Right renal pelvis (tissue), 4 donors: ENCODE measurements at places on chromosomes 12 and 14.

GRCh38 chr14:54299410-54300363, 97.1 kb upstream of the CDKN3 start:
- DNase-seq: no peak

- peak; percentile 43 for DNase-seq
Observed at GRCh38 chr12:102879144-102879763, 37.8 kb downstream of the PAH start.

- no peak for DNase-seq
Observed at GRCh38 chr12:113880988-113881962, 84.8 kb downstream of the RBM19 start.

- DNase-seq: no peak
Observed at GRCh38 chr12:62776997-62777396, 158.0 kb downstream of the PPM1H start.

- DNase-seq: no peak
Observed at GRCh38 chr14:21059842-21060613, 2.4 kb downstream of the RNASE8 start.

- no peak for DNase-seq
Observed at GRCh38 chr12:111457577-111457976, 51.9 kb downstream of the SH2B3 start.

DNA sequence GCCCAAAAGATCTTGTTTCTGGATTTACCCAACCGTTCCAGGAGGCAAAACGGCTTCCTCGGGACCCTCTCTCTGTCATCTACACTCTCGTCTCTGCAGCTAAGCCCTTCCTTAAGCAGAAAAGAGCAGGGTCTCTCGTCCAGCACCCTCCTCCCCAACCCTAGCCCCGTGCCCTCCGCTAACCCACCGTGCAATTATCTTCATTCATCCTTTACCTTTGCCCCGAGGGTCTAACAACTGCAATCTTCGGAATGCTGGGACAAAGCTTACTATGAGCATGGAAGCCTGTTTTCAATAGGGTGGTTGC, 276 bp upstream of the BMAL2 start:
- DNase-seq: no peak

DNA sequence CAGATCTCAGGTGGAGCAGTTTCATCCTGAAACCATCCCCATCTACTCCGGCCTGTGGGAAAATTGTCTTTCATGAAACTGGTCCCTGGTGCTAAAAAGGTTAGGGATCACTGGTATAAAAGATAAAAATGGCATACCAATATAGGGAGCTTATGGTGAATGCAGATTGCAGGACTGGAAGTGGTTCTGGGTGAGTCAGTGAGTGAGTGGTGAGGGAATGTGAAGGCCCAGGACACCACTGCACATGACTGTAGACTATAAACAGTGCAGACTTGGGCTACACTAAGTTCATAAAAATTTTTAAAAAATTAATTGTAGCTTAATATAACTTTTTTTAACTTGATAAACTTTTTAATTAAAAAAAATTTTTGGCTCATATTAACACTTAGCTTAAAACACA, 67.0 kb upstream of the RD3L start:
- DNase-seq: no peak

- DNase-seq: no peak
Observed at GRCh38 chr12:54933376-54933775, 51.2 kb downstream of the TESPA1 start.

GRCh38 chr12:52675301-52675701, 4.9 kb downstream of the KRT1 start:
- DNase-seq: no peak

- no peak for DNase-seq
Observed at GRCh38 chr14:97592341-97592980, 795.3 kb downstream of the VRK1 start.

DNA sequence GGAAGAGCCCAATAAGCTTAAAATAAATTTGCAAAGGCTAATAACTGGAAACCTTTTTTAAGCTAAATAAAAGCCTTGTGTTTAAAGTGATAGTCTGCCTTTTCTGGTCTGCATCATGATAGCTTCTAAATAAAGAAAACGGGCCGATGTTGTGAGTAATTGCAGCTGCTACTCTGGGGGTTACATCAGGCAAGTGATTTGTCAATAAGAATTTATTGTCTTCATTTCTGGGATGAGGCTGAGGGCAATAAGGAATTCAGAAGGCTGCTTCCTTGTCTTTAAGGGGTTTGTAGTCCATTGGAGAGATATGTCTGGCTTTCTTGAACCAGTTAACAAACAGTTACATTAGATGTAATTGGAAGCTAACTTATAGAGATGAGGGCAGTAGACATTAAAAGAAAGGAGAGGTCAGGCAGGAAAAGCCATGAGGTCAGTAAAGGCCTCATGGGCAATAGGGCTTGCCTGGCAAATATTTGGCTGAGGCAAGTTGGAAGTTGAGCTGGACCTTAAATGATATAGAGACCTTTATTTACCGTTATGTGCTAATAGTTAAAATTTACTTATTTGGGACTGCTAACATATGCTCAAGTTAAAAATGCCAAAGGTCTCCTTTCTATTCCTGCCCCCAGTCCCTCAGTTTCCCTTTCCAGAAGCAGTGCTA, 85.0 kb downstream of the CRADD start:
- DNase-seq: no peak

- DNase-seq: peak; percentile 31
Observed at GRCh38 chr12:112664569-112664968, 127.0 kb upstream of the RPH3A start.

DNA sequence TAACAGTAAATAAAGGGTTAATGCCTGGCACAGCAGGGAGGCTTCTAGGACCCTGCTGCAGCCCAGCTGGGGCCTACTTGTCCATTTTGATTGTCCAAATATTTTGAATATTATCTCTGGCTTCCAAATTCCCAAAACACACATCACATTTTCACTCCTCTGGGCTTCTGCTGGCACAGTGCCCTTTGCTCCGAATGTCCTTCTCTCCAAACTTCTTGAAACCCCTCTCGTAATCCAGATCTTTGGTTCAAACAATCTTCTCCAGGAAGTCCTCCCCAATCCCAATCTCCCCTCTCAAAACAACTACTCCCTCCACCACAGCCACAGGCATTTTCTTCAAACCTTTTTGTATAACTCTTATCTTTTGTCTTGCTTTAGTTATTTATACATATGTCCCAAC, 225.6 kb downstream of the PPM1H start:
- no peak for DNase-seq

DNA sequence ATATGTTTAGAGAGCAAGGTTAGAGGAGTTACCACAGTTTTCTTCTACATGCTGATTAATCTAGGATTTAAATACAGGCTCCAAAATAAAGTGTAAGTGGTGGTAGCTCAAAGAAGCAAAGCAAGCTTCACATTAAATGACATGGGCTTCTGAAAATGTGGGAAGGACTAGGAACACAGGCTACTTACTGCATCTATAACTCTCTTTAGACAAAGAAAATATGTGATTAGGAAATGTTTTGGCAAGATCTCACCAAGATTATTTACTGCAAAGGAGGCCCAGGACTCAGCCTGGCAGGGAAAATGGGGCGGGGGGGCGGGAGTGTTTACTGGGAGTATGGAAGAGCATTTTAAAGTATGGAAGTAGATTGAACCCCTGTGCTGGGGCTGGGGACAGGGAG, 39.4 kb downstream of the ETV6 start:
- DNase-seq: no peak

- DNase-seq: no peak
Observed at GRCh38 chr12:130491421-130492357, 154.0 kb downstream of the PIWIL1 start.

GRCh38 chr12:110354172-110354780, 49.2 kb downstream of the ANAPC7 start:
- no peak for DNase-seq

DNA sequence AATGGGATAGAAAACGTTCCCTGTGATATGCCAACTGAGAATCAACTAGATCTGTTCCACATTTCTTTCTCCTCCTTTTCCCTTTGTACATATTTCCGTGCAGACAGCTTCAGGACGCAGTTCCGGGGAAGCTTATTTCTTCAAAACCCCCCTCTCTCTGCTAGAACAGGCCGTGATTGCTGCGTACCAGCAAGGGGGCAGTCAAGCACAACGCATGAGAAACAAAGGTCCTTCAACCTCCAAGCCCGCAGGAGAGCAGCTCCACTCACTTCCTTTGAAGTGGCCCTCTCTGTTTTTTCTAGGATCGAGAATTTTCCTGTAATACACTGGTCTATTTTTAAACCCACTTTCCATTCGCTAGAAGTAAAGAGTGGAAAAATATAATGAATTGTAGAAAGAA, 80.8 kb downstream of the ZNF664 start:
- peak; percentile 75 for DNase-seq

- no peak for DNase-seq
Observed at GRCh38 chr12:97184127-97184773, 277.2 kb downstream of the NEDD1 start.

GRCh38 chr12:75317784-75318183, 12.3 kb downstream of the CAPS2 start:
- DNase-seq: no peak

GRCh38 chr14:63909984-63910383, 57.2 kb downstream of the SYNE2 start:
- no peak for DNase-seq

- peak; percentile 15 for DNase-seq
Observed at GRCh38 chr12:97112136-97112535, 205.1 kb downstream of the NEDD1 start.

GRCh38 chr14:53452005-53452673, 299.0 kb upstream of the DDHD1 start:
- DNase-seq: no peak

GRCh38 chr12:39443081-39443928, at the start of gene KIF21A:
TSS of gene KIF21A (minus strand) at chr12:39443120. CDS start at chr12:39442970, 150 bp downstream.
- peak; percentile 67 for DNase-seq

DNA sequence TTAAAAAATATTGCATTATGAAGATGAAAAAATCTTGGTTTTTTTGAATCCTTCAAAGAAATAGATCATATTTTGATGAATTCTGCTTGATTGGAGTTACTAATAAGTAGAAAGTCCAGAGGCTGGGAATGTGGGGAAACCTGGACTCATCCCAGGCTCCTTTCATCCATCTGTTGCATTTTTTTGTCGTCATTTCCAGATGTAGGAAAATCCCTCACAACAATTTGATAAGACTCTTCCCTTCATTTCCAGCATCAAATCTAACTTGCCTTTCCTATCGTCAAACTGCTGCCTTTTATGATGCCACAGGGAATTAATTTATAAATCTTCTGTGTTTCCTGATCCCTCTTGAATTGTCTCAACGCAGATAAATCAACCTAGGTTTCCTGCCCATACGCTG, 211.6 kb downstream of the FBXL14 start:
- no peak for DNase-seq

DNA sequence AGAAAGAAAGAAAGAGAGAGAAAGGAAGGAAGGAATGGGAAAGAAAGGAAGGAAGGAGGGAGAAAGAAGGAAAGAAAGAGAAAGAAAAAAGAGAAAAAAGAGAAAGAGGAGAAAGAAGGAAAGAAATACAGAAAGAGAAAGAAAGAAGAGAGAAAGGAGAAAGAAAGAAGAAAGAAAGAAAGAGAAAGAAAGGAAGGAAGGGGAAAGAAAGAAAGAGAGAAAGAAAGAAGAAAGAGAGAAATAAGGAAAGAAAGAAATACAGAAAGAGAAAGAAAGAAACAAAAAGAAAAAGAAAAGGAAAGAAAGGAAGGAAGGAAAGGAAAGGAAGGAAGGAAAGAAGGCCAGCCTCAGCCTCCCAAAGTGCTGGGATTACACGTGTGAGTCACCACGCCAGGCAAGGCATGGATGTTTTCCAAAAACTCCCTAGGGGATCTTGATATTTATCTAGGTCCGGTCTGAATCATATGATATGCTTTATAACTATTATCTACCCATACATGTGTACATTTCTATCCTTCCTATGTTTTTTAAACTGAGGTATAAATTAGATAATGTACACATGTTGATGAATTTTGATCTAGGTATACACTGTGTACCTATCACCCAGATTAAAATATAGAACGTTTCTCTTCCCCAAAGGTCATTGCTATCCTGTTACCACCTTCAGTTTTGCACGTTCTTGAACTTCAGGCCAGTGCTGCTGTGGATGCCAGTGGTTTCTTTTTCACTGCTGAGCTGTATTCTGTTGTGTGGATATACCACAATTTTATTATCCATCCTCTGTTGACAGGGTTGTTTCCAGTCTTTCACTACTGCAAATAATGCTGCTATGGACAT, 177.9 kb downstream of the RBM19 start:
- no peak for DNase-seq

- no peak for DNase-seq
Observed at GRCh38 chr12:118959348-118959747, 22.0 kb upstream of the SRRM4 start.

DNA sequence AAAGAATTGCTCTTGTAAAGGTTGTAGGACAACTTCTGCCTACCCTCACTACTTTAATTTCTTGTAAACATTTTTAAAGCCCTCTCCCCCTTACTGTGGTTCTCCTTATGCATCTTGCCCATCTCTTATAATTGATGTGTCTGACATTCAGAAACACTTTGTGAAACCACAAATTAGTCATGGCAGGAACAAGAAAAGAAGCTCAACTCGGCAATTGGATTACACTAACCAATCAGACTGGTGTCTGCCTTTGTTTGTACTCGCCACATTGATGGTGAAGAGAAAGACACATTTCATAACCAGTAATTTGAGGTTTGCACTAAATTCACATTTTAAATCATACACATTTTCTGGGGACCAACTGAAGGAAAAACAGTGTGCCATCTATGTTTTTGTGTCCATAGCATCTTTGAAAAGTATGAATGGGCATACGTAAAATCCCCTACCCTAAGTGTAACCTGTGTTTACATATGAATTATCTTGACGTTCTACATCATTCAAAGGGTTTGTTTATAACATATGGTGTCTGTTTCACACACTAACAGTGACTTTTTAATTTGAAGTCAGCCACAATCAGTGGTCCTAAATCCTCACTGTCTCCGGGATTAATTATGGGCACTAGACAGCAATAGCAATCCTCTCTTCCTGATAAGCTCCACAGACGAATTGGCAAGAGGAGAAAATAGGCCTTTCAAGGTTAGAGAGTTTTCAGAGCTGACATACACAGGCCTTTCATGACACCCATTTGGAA, 49.9 kb downstream of the OTX2 start:
- DNase-seq: no peak

- DNase-seq: no peak
Observed at GRCh38 chr12:120639771-120640721, at the start of gene CABP1. TSS of gene CABP1 (plus strand) at chr12:120640626. CDS start at chr12:120640686, 60 bp downstream.

DNA sequence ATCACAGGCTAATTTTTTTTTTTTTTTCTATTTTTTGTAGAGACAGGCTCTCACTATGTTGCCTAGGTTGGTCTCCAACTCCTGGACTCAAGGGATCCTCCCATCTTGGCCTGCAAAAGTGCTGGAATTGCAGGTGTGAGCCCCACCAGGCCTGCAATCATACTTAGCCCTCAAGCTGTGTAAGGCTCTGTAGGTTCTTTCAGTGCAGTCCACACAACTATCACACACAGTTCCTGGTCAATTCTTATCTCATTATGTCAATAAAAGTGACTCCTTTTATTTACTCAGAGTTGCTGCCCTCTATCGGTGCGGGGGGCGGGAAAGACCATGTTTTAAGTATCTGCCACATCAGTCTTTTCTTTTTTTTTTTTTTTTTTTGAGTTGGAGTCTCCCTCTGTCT, 29.0 kb downstream of the SLC2A3 start:
- no peak for DNase-seq

DNA sequence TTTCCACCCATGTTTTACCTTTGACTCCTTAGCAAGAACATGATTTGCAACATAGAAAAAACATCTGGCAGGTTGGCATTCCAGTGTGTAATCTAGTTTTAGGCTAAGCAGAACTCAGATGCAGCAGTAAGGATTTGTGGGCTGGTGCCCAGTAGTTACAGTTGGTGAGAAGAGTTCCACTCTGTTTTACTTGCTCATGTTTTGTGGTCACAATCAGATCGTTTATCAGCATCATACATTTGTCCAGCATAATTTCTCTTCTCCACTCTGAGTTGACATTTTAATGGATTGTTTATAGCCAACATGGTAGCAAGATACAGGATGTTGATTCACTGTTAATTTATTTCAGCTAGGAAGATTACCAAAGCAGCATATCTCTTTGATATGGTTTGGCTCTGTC, 120.0 kb downstream of the PDE6H start:
- DNase-seq: no peak
